ENCODE measurements at places on chromosomes 6 and 20.
A peak's percentile ranks its signal among the peaks of the same experiment; 100 is the strongest.

- DNase-seq: no peak
These were observed 108.0 kb downstream of the FIG4 start for GRCh38 chr6:109799129-109799528.

- DNase-seq: no peak
These were observed at the start of gene C6orf141 for GRCh38 chr6:49550492-49551077. TSS of gene C6orf141 (plus strand) at chr6:49550668. CDS start at chr6:49550793, 125 bp downstream.

DNA sequence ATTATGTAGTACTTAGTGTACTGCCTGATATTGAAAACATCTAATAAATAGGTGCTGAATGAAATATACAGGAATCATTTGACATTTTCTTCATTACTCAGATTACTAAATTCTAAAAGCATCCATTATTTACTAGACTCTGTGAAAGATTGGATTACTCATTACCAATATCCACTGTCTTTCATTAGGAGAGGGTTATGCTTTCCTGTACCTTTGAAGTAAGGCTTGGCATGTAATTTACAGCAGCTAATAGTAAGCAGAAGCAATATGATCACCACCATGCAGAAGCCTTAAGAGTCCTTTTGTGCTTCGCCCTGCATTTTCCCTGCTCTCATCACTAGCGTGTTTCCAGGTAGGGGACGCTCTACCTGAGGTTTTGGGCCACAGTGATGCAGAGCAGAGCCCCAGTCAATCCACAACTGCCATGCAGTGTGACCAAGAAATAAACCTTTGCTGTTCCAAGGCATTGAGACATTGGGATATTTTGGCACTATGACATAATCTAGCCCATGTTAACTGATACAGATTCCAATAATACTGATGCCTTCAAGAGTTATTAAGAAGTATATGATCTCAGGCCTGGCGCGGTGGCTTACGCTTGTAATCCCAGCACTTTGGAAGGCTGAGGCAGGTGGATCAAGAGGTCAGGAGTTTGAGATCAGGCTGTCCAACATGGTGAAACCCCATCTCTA lies 502.8 kb upstream of the MARCKS start:
- no peak for DNase-seq

DNA sequence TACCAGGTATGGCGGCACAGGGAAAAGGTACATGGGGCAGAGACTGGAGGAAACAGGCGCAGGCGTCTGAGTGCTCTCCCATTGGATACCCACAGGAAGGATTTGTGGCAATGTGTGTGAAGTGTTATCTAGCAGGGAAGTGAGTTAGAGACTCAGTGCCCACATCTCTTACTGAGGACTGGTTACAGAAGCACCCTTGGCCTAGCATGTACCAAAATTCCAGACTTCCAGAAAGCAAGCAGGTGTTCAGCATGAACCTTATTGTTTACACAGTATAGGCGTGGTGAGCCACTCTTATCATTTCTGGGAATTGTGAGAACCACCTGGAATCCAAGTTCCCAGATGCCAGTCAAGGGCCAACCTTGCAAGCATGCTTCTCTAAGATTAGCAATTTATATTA lies 14.2 kb downstream of the MANBAL start:
- DNase-seq: no peak

DNA sequence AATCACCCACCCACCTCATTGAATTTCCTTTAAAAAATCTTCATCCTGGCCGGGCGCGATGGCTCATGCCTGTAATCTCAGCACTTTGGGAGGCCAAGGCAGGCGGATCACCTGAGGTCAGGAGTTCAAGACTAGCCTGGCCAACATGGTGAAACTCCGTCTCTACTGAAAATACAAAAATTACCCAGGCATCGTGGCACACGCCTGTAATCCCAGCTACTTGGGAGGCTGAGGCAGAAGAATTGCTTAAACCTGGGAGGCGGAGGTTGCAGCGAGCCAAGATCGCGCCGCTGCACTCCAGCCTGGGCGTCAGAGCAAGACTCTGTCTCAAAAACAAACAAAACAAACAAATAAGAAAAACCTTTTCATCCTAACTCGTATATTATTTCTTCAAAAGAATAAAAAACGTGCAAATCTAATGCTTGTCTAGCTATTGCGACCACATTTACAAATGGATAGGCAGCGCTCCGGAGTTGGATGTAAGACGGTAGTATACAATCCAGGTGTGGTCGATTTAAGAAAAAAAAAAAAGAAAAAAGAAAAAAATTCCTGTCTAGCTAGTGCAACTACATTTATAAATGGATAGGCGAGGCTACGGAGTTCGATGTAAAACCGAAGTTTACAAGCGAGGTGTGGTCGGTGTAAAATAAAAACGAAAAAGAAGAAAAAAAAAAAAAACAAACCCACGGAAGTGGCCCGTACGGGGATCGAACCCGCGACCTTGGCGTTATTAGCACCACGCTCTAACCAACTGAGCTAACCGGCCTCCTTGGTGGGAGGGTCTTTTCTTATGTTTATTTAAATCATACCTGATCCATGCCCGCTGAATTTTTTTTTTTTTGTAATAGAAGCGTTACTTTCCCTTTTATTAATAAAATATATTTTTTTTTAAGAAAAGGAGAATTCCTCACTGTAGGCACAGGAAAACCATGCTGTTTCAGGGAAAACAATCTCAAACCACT lies 70.7 kb upstream of the PRSS16 start:
- DNase-seq: peak; percentile 43

DNA sequence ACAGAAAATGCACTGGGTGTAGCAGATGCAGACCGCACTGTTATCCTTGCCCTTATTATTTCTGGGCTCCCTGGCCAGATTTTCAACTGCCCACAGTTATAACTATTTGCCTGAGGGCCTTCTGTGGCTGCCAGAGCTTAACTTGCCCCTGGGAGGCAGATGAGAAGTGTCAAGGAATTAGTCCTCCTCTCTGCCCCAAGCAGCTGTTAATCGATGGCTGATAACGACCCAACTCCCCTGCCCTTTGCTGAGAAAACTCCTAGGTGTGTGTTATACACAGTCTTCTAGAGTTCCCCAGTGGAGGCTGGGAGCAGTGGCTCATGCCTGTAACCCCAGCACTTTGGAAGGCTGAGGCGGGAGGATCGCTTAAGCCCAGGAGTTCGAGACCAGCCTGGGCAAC lies 44.4 kb upstream of the SHLD1 start:
- no peak for DNase-seq

DNA sequence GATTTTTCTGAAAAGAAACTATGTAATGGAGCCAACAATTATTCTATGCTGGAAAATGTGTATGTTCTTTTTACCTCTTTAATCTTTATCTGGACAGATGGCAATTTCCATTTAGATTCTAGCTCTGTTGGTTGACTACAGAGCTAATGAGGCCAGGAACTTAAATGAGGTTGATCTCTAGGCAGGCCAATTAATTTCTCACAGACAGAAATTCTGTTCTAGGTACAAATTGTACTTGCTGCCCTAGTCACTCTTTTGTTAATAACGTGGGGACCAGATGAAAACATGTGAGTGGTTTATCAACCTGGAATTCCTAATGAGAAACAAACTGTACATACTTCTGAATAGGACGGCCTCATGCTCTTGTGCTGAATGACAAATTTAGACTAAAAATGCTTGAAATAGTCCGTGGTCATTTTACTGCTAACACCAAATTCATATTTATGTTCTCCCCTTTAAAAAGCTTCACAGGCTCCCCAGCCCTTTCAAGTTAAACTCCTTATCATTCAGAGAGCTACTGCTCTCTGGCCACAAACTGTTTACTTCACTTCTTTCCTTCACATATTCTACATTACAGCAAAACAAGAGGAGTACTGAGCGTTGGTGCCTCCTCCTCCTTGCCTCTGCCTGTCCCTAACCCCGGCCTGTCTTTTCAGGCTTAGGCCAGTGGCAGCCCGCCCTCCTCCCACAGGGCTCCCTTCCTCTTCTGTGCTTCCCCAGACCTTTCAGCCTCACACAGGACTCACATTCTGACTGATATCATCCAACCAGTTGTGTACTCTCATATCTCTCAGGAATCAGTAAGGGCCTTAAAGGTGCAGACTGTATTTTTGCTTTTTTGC lies 41.4 kb downstream of the DTNBP1 start:
- no peak for DNase-seq

DNA sequence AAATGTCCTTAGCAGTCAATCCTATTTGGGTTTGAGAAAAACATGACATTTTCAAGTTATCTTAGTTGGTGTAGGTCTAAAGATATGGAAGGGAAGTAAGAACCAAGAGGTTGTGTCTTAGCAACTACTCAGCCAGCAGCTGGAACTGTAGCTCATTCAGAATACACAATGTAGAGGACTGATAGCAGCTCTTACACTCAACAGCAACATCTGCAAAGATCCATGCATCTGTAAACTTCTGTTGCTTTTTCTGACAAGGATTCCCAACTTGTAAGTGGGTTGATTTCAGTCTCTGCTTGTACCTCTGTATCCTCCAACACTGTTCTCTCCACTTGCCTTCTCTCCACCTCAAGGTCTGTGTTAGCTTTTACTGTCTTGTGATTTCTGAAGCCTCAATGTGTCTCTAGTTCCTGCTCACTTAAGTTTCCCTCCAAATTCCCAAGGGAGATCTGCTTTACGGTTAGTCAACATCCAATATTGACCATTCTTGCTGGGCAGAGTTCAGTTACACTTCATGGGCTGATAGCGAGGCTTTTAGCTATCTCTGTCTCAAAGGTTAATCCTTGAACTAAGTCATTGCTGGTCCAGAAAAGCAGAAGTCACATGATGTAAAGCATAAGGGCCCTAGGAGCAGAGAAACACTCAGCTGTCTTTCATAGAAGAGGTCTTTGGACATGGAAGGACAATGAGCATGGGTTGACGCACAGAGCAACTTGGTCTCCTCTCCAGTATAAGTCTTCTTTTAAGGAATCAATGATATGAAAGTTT lies 71.6 kb upstream of the LGSN start:
- no peak for DNase-seq

DNA sequence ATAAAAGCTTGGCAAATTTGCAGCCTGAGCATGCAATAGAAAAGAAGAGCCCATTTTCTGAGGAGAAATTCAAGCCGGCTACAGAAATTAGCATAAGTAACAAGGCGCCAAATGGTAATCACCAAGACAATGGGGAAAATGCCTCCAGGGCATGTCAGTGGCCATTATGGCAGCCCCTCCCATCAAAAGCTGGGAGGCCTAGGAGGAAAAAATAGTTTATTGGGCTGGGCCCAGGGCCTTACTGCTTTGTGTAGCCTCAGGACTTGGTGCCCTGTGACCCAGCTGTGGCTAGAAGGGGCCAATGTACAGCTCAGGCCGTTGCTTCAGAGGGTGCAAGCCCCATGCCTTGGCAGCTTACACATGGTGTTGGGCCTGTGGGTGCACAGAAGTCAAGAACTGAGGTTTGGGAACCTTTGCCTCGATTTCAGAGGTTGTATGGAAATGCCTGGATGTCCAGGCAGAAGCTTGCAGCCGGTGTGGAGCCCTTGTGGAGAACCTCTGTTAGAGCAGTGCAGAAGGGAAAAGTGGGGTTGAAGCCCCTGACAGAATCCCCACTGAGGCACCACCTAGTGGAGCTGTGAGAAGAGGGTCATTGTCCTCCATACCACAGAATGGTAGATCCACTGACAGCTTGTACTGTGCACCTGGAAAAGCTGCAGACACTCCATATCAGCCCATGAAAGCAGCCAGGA lies 328.5 kb upstream of the MAP3K7 start:
- no peak for DNase-seq

DNA sequence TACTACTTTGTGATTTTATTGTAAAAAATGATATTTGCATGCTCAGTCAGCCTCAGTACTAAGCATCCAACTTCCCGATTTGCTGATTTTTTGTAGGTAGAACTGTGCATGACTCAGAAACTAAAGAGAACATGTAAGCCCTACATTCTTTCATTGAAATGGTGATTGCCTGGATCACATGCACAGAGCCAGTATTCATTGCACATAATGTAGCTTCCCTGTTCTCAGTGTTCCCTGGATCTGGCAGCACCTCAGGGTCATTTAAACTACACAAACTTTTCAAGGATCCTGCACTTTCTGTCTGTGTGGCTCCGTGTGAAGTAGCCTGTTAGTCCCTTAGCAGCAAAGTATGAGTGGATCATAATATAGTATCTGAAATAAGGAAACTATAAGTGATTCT lies 422.9 kb upstream of the AGPAT4 start:
- no peak for DNase-seq

All from stimulated activated CD8-positive, alpha-beta memory T cell treated with anti-CD3 and anti-CD28 coated beads, Interleukin-4, amount 100 ng/mL, for 4 hours (primary cell).